Right ventricle myocardium superior (tissue), 1 donor: ENCODE measurements at places on chromosomes 12 and 14.
A peak's percentile ranks its signal among the peaks of the same experiment; 100 is the strongest.

GRCh38 chr12:64103825-64104740, 118.0 kb downstream of the KICS2 start:
- no peak for DNase-seq

DNA sequence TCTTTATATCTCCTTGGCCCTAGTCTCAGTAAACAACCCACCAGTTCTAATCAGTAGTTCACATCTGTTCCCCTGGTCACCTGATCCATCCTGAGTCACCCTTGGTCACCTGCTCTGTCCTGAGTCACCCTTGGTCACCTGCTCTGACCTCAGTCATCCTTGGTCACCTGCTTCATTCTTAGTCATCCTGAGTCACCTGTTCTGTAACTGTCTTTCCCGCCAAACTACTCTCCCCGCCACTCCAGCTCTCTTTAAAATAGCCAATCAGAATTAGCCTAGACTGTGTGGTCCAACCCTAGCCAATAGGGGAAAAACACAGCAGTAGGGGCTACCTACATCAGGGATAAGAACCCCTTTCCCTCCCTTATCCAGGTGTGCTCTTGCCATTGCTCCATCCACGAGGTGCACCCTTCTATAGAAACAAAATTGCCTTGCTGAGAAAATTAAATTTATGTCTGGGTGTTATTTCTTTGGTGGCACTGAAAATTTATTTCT, 245.4 kb upstream of the DIO3 start:
- no peak for DNase-seq

DNA sequence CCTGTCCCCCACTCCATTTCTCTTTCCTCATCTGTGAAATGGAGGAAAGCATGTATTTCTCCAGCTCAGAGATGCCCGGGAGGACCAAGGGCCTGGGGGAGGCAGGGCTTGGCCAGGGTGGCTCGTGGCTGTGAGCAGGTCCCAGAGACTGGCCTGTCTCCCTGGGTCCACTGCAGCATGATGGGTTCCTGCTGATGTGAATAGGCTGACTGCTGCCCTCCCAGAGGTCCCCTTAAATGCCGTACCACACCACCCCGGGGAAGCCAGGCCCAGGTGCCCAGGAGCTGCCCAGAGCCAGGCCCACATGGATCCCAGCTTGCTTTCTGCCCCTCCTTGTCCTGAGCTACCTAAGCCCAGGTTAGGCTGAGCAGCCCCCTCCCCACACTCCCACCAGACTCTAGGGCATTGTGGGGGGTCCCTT, 158.2 kb upstream of the C14orf180 start:
- DNase-seq, result no peak

DNA sequence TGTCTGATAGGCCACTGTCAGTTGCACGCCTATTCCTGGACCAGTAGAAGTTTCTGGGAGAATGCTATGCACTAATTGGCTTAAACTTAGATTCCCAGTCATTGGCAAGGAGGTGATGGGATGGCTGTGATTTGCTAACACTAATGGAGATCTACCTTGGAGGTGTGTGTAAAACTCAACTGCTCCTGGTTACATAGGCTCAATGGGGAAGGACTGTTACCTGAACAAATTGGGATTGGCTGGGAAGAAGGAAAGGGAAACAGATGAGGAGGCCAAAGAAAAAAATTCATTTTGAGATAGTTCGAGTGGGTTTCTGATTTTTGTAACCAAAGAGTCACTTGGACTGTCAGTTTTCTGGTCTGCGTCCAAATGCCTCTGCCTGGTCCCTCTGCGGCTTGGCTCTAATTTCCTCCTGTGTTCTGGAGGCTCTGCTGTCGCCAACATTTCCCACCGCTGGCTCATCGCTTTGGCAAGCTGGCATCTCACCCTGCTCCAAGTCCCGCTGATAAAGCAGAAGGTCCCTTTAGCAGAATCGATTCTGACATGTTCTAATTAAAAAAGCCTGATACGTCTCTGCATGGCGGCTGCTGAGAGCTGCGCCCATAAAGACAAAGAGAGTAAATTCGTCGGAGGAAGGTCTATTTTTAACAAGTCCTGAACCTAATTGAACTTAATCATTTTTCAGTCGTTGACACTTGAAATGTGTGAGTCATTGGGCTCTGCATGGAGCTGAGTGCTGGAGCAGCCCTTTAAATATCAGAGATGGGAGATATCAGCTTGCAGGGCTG, 2.0 kb upstream of the CCDC63 start:
- DNase-seq, result peak; percentile 75

DNA sequence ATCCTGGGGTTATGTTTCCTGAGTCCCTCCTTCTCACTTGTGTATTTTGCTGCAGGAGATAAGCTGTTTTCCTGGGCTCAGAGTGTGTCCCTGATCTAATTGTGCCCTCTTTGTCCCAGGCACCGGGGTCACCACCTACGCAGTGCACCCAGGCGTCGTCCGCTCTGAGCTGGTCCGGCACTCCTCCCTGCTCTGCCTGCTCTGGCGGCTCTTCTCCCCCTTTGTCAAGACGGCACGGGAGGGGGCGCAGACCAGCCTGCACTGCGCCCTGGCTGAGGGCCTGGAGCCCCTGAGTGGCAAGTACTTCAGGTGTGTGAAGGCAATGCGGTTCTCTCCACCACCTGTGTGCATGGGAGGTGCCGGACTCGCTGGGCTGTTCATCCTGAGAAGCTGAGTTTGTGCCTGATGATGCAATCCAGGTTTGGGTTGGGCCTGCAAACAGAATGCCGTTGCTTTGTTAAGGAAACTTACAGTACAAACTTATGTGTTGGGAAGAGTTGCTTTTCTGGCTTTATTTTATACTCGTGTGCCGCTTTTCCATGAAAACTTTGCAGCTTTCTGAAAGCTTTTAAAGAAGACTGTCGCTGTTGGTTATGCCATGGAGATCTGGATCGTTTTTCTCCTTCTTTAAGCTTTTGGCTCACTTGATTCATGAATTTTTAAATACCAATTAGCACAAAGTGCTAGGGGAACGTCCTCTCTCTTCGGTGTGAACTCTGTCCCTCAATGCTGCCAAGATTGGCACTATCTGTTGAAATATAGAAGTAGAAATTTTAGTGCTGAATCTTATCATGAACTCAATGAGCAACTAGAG, 27.6 kb downstream of the RDH12 start:
- no peak for DNase-seq

GRCh38 chr12:468671-469389, 9.1 kb downstream of the B4GALNT3 start:
- DNase-seq, result no peak

DNA sequence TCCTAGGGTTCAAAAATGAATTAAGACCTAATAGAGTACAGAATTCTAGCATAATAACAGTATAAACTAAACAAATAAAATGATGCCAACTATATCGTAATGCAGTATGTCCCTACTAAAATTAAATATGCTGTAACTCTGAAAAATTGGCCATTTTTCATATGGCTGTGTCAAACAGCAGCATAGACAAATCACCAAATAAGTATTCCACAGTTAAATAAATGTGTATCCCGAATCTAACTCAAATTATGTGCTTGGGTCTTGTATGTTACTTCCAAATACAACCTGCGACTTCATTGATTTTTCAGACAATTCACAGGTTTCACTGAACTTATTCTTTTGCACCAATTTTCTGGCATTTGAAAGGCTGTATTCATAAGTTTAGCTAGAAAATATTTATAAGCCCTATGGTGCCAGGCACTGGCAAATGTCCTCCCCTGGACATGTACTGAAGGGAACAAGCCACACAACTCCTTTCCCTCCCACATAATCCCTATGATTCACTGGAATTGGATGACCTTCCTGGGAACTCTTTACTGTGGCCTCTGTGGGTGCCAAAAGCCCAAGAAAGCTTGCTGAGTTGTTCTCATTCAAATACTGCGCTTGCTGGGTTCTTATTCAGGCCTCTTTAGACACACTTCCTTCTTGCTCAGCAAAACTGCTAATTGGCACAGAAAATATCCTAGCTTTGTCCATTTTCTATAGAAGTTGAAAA, 108.8 kb downstream of the KITLG start:
- DNase-seq, result peak; percentile 24

- no peak for DNase-seq
Observed at GRCh38 chr14:56555921-56556570, 23.6 kb upstream of the TMEM260 start.

- DNase-seq, result no peak
Observed at GRCh38 chr12:110171186-110171538, 47.0 kb downstream of the IFT81 start.

DNA sequence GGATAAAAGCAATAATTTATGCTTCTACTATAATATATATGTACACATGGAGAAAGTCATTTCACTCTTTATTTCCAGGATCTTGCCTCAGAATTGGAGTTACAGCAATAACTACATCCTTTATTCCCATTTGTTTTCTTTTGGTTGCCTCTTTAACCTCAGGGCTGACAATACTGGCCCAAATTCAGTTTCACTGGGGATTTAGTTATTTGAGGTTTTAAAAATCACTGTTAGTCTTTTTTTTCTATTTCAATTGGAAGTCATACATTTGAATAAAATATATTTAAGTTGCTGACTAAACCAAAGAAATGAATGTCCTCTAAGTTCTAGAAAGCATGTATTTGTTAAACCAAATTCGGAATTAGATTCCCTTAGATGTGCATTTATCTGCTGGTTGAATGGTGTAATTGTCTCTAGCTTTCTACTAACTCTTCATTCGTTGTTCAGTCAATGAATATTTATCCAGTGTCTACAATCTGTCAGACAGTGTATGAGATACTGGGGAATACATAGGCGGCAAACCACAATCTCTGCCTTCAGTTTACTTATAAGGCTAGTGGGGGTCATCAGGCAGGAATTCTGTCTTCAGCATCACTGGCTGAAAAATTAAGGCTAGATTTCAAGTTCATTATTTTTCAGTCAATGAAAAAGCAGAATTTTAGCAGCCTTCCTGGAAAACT, 190.8 kb upstream of the ARHGAP5 start:
- DNase-seq, result no peak

- no peak for DNase-seq
Observed at GRCh38 chr12:125091401-125091800, 26.2 kb downstream of the AACS start.

- no peak for DNase-seq
Observed at GRCh38 chr12:85516039-85516438, 236.0 kb downstream of the ALX1 start.

- no peak for DNase-seq
Observed at GRCh38 chr12:51082561-51083125, 753 bp downstream of the CSRNP2 start.

DNA sequence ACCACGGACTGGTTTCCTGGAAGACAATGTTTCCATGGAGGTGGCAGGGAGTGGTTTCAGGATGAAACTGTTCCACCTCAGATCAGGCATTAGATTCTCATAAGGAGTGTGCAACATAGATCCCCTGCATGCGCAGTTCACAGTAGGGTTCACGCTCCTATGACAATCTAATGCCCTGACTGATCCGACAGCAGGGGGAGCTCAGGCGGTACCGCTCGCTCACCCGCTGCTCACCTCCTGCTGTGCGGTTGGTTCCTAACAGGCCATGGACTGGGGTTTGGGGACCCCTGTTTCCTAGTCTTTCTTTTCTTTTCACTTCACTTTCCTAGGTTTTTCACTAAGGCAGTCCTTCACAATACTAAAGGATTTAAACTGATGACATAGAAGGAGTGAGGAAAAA, 39.6 kb downstream of the GUCY2C start:
- DNase-seq, result no peak

DNA sequence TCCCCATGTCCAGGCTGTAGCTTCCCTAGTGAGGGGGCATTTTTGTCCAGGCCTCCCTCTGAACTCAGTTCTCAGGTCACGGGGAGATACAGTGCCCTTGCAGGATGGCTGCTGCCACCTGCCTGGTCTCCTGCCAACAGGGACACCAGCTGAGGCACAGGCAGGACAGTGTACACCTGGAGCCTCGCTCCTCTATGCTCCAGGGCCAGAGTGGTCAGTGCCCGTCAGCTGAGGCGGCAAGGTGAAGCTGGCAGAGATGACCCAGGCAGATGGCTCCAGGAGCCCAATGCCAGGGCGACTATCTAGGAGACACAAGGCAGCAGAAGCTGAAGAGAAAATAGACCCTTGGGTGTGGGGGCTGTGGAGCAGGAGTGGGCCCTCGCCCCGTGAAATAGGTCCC, 12.6 kb downstream of the TUBA1C start:
- no peak for DNase-seq

GRCh38 chr12:5371631-5372030, 60.3 kb upstream of the NTF3 start:
- no peak for DNase-seq

GRCh38 chr14:33026850-33027430, 88.3 kb downstream of the NPAS3 start:
- no peak for DNase-seq

DNA sequence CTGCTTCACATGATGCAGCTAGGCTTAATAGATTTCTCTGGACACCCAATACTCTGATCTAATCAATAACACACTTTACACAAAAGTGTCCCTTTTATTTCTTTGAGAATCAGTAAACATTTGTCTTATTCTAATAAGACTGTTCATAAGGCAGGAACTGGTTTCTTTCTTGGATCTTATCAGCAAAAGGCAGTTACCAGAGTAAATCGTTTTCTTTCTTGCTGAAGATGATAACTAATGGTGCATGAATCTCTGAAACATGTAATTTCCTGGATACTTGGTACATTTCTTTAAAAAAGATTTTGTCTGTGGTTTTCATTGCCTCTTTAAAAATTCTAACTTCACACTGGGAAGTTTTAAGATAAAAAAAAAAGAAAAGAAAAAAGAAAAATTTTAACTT, 39.6 kb downstream of the WIF1 start:
- DNase-seq, result no peak

DNA sequence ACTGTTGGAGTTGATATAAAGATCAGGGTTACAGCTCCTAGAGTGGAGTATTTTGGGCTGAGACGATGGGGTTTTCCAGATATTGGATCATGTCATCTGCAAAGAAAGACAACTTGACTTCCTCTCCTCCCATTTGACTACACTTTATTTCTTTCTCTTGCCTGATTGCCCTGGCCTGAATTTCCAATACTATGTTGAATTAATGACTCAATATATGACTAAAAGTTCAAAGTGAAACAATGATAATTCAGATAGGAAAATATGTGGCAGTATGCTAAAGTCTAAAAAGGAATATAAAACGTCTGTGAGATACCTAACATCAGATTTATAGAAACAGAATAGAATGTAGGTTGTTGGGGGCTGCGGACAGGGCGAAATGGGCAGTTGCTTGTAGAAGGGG, 72.2 kb downstream of the BHLHE41 start:
- DNase-seq, result no peak

- DNase-seq, result no peak
Observed at GRCh38 chr12:52655251-52655650, 3.2 kb upstream of the KRT2 start.

- DNase-seq, result no peak
Observed at GRCh38 chr12:23014749-23015148, 389.8 kb downstream of the ETNK1 start.

GRCh38 chr14:72118841-72119240, 186.6 kb downstream of the RGS6 start:
- no peak for DNase-seq

DNA sequence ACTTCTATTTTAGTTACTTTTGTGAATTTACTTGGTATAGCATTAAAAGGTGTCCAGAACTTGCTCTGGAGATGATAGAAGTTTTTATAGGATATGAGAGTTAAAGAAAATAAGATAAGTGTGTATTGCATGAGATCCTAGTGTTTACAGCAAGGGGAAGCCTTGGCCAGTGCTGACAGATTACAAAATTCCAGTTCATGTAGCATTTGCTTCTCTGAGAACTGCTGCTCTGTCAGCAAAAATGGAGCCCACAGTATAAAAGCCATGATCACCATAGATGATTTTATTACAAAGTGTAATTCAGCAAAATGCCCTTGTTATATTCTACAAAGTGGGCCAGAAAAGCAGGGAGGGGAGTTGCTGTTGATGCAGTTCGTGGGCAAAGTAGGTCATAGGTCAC, 40.0 kb upstream of the ATF1 start:
- no peak for DNase-seq
